Posterior vena cava (tissue), 2 donors: ENCODE measurements at places on chromosomes 2 and 18. TPM values are rescaled to one million over a fixed set of nuclear protein-coding genes. Genes with fewer than 3 reads are reported as not detected.
A peak's percentile ranks its signal among the peaks of the same experiment; 100 is the strongest.

GRCh38 chr2:236551471-236552211 is 18.0 kb upstream of the ACKR3 start:
- no peak for DNase-seq

GRCh38 chr18:52325997-52326396 is 14.0 kb upstream of the DCC start:
- no peak for DNase-seq

- DNase-seq, result no peak
Observed at GRCh38 chr2:169036736-169037440, 5.8 kb upstream of the ABCB11 start.

- DNase-seq, result peak; percentile 90
Observed at GRCh38 chr2:98508709-98509066, 64.0 kb downstream of the INPP4A start.

- DNase-seq, result no peak
Observed at GRCh38 chr18:10121786-10122515, 208.1 kb downstream of the VAPA start.

- DNase-seq, result no peak
Observed at GRCh38 chr2:236165842-236166795, 2.1 kb downstream of the GBX2 start.

Gene UCN
- total RNA-seq, result 0.95 TPM

DNA sequence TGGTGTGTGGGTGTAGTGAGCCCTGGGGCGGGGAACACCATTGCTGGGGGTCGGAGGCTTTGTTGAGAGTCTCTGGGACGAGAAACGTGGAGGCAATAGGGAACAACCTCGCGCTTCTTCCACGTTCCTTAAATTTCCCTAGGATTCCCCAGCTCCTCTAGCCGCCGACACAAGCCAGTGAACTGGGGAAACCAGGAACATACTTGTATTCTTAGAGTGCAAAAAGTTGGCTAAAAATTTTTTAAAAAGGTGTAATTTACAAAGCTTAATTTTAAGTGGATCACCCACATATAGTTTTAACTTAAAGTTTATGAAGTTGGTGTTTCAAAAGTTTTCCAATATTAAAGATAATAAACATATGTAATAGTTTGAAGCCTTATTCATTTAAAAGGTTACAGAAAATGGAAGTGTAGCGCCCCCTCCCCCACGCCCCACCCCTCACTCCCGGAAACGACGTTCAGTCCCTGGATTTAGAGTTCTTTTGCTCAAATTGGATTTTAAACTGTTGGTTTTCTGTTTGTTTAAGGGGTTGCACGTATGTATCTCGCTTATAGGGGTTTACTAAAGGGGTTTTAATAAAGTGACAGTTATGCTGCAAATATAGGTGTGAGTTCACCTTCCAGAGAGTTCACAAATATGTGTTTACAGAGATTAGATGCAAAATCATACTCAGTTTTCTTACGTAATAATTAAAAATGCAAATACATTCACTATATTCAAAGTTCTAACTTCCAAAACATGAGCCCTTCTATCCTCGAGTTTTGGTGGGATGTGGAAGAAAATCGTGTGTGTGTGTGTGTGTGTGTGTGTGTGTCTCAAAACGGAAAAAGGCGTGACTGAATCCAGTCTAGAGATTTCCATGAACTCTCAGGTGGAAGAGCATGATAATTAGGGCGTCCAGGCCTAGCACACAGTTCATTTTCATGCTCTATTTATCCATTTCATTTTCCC is 872 bp downstream of the DSG2 start:
- DNase-seq, result no peak

GRCh38 chr18:24704946-24705630 is 244.7 kb downstream of the HRH4 start:
- no peak for DNase-seq

DNA sequence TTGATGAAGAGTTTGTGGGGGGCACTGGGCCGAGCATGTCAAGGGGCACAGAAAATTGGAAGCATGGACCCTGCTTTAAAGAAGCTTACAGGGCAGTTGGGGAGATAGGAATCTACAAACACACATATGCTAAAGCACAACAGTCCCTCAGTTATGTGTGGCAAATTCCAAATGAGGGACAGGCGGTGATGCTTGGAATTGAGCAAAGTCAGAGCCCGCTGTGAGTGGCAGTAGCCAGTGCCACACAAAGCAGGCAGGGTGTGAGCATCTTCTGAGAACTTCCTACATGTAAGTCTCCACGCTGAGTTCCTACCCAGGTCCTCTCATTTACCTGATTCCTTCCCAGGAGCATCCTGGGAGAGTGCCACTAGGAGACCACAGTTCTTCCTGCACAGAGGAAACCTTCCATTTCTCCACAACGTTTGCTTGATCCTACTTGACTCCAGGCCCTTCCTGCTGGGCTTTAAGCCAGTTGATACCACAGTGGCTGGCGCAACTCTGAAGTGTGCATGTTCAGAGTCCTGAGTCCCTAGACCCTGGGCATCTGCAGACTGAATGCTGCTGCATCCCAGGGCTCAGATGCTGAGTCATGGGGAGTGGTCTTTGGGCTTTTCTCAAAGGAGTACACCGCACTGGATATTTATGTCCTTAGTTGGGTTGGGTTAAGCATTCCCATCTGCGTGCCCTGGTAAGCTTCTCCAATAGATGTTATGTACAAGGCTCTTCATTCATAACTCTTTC is 287.3 kb upstream of the REV1 start:
- no peak for DNase-seq

Gene SMYD1
- total RNA-seq, result not detected

Gene POTEC
- not detected for total RNA-seq

DNA sequence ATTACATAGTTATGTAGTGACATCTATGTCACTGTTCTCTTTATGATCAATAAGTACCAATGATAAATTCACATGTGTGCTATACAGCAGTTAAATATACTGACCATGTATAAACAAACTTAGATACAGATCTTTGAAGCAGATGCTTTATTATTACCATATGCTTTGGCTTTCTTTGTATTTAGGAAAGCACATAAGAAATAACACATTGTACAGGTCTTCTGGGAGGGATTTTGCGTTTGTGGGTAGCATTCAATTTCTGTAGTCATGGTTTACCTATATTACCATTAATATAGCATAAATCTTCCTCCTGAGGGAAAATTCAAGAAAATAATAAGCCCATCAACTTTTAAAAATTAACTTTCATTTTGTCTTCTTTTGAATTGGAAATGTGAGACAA is 1.6 kb upstream of the PDE1A start:
- DNase-seq, result no peak

Gene GPR35
- total RNA-seq, result 1.2 TPM

Gene PTH2R
- not detected for total RNA-seq

DNA sequence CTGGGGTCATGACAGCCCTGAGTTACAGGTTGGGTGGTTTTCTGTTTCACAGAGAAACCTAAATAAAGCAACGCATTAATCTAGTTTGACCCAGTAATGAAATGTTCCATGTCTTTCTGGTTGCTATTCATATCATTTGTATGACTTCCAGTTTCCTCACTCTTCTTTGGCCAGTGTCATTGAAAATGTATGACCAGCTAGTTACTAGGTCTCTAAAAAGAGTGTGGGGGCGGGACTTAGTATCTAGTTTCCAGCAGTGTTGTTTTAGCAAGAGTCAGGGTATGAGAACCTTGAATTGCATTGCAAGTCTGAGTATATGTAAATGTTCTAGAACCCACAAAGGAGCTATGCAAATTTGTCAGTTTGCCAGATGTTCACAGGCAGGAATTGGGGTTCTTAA is 47.7 kb downstream of the SLC9A2 start:
- DNase-seq, result no peak

Gene RAB6C
- total RNA-seq, result not detected

GRCh38 chr2:20365249-20365817 is 14.7 kb upstream of the PUM2 start:
- DNase-seq, result no peak

- DNase-seq, result no peak
Observed at GRCh38 chr2:143645921-143646645, 516.9 kb downstream of the ARHGAP15 start.

DNA sequence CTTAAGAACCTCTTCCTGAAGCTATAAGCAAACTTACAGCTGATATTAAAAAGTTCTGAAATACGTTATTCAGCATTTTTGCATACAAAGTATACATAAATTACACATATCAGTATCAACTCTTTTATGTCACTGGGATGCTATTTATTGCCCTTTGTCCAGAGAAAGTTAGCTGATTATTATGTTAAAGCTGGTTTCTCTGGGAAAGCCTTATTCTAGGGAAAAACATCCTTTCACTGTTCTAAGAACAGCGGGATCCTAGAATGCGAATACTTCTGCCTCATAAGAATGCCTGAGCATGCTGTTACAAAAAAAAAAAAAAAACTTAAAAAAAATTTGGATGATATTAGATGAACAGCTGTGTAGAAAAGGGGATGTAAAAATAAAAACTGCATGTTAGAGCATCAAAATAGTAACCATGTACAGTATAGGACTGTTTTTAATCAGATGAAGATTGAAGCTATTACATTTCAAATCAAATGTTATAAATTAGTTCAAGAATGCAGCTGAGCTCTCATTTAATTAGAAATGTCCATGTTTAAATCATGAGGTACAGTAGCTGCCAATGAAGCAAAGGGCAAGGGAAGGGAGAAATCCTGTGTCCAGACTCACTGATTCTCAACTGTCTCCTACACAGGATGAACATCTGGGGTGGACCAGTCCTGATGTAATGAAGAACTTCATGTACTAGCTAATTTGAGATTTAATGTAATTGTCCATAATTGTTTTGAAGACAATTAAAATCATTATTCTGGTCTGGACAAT is 8.2 kb downstream of the FTCDNL1 start:
- no peak for DNase-seq

GRCh38 chr2:202375033-202375608 is 1.0 kb upstream of the BMPR2 start:
- DNase-seq, result peak; percentile 92

DNA sequence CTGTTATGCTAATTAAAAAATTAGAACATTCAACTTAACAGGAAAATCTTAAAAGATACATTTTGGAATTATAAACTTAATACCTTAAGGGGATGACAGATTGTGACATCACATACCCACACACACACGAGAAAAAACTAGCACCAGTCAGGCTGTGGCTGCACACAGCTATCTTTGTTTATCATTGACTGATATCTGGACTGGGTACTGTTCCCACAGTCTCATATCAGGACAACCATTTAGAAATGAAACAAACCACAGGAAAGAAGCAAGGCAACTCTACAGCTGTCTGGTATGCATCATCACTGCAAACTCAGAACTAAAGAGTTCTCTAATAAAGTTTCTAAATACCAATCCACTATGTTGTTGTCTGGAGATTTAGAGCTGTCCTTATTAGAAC is 210.9 kb upstream of the SMAD7 start:
- no peak for DNase-seq

GRCh38 chr2:104704496-104705245 is 149.2 kb upstream of the POU3F3 start:
- no peak for DNase-seq

- no peak for DNase-seq
Observed at GRCh38 chr2:170359466-170359865, 181.5 kb downstream of the MYO3B start.

DNA sequence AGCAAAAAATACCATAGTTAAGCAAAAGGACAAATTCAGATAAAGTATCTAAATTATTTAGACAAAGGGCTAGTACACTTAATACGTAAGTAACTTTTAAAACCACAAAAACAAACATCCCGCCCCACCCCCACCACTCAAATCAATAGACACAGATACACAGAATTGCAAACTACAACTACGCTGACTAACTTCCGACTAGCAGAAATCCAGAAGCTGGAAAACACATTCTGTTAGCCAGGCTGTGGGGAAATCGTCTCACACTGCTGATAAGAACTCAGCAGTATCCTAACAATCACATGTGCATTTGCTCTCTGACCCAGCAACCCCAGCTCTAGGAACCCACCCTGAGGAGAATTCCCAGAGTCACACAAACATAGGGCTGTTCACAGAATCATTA is 16.6 kb downstream of the FAM168B start:
- no peak for DNase-seq

Gene LYPD6
- total RNA-seq, result 0.38 TPM

GRCh38 chr2:190063624-190064023 is 1.1 kb upstream of the MSTN start:
- DNase-seq, result no peak

- DNase-seq, result no peak
Observed at GRCh38 chr2:236747925-236748324, 178.3 kb downstream of the ACKR3 start.

- no peak for DNase-seq
Observed at GRCh38 chr18:79498662-79499061, 102.9 kb downstream of the NFATC1 start.

Gene ACVR1C
- total RNA-seq, result 0.19 TPM

Gene SPATA3
- not detected for total RNA-seq

DNA sequence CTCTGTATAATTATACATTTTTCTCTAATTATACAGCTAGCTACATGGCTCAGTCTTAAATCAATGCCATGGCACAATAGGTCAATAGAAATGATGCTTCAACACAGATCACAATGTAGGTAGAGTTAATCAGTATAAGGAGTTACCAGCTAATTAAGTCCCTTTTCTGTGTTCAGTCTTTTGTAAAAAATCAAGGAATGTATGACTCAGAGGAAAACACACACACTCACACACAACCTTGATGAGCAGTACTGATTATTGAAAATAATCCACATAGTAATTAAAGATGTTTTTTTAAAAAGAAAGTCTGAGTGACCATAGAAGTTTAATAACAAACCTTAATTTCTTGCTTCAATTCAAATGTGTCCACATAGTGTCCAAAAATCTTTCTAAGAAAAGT is 691.3 kb downstream of the LRP1B start:
- no peak for DNase-seq

GRCh38 chr2:70477441-70477844 is 76.2 kb downstream of the TGFA start:
- no peak for DNase-seq

DNA sequence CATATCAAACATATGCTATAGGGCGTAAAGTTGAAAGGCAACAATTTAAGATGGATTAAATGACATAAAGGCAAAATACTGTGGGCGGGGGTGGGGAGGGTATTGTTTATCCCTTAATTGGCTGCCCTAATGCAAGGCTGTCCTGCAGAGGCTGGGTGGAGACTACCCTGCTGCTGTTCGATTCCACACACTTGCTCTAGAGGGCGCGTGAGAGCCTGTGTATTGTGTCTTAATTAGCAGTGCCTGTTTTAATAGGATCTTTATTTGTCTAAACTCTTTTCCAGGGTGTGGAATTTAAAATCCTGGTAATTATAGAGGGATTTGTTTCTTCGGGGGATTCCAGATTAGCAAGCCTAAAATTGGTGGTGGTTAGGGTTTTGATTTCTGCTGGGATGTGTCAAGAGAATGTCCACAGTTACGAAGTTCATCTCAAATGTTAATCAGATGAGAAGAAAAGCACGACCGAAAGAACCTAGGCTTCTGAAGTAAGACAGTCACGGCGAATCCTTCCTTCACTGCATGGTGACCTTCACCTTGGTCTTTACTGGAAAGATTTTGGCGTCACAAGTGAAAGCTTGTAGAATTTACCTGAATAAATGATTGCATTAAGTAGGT is 103.5 kb upstream of the MAP3K20 start:
- DNase-seq, result no peak

Gene LINC00305
- not detected for total RNA-seq

Gene MFSD2B
- not detected for total RNA-seq

- no peak for DNase-seq
Observed at GRCh38 chr2:42084231-42084671, 36.4 kb downstream of the PKDCC start.
